ENCODE measurements at places on chromosomes 4 and X. TPM values are rescaled to one million over a fixed set of nuclear protein-coding genes. Genes with fewer than 3 reads are reported as not detected.

DNA sequence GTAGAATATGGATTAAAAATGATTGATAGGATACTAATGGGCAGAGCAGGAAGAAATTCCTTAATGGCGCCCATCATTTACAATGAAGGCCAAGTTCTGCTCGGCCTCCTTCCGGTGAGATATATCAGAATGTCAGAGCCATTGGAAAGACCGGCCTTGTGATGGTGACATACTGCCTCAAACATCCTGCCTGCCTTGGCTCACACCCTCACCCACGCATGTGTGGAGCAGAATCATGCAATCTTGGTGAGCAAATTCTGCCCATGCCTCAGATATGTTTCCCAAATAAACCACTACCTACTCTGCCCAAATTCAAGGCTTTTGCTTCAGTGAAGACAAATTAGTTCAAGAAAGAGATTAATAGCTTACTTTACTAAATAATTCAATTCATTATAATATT is 163.3 kb downstream of the MID1 start:
- H3K4me3 ChIP-seq = no peak overlapping the region
- DNase-seq = no peak
- H3K27me3 ChIP-seq = peaks cover 9% of the 10 kb centered on the region

DNA sequence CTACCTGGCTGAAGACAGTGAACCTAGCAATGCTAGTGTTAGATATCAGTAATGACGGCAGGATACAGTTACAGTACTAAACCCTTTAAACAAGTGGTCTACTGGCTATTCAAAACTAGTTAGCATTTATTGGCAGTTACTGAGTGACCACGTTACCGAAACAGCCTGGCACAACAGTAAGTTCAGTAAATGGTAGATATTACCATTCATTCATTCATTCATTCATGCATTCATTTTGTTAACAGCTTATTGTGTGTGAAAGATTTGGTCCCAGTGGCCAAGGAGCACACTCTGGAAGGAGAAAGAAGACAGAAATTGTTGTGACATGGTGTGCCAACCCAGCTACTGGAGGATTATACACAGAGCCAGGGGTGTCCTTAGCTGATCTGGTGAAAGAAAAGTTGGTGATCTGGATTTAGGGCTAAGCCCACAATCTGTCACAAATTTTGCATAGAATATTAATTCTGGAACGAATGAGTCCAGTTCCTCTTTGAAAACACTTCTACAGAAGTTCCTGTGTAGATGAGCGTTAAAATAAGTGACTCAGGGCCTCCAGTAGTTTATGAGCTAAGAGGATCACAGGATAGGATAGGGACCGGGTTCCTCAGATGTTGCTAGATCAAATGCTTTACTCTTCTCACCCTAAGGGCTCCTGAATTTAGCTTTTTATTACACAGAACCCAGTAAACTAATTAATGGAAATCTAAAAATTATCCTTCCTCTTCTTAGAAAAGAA is 179.1 kb downstream of the CBR4 start:
- H3K27me3 ChIP-seq = peaks cover 4% of the 10 kb centered on the region
- no peaks in the 10 kb centered on the region for H3K36me3 ChIP-seq
- peak overlapping the region; percentile 92 for H3K27ac ChIP-seq
- H3K4me3 ChIP-seq = no peak overlapping the region
- DNase-seq = peak; percentile 55

DNA sequence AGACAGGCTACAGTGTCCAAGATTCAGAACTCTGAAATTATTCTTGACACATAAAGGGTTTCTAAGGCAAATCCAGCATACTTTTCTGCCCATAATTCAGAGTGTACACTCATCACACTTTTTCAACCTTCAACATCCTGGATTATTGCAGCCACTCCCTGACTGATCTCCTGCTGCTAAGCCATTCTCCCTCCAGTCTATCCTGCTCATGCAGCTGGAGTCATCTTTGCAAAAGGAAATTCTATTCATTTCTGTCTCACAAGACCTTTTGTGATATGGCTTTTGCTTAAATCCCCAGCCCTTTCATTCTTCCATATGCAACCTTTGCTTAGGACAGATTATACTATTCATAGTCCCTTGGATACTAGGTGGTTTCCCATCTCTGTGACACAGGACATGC is 236.1 kb upstream of the LDB2 start:
- H3K36me3 ChIP-seq = no peaks in the 10 kb centered on the region
- no peak for DNase-seq
- H3K27me3 ChIP-seq = no peaks in the 10 kb centered on the region
- H3K4me3 ChIP-seq = no peak overlapping the region

DNA sequence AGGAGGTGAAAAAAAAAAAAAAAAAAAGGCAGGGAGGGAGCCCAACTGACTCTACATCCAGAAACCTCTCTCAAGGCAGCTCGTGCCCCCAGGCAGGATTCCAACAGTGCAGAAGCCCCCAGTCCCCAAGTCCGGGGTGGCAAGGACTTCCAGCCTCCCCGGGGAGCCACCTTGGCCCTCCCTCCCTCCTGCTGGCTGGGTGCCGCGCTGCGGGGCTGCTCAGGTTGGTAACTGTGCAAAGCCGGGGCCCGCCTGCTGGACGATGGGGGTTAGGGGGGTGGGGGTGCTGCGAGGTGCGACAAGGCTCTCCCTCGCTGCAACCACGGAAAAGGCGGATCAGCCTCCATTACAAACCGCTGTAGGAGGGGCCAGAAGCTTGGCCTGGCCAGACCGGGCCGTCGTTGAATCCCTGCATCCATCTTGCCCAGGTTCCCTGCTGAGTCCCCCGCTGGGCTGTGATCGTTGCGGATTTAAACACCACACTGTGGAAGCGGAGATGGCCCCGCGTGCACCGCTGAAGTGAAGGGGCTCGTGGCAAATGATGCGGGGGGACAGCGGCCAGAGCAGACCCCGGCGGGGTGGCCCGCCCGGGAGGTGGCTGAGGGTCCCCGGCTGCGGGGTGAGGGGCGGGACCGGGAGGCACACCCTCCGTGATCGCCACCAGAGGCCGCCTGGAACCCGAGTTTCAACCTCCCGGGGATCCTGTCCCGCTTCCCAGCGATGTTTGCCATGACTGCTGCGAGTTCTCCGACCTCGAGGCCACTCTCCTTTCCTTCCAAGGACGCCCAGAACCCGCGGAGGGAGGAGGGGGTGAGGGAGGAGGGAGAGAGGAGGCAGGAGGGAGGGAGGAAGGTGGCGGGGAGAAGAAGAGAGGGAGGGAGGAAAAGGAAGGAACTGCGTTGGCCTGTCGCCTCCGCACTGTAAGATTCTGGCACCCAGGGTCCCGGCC is 58.0 kb upstream of the DDX3X start:
- peak overlapping the region; percentile 49 for H3K4me3 ChIP-seq
- no peaks in the 10 kb centered on the region for H3K36me3 ChIP-seq
- peak overlapping the region; percentile 20 for H3K27ac ChIP-seq

Gene NLGN3
- 1.9 TPM for total RNA-seq

Data from muscle of leg (tissue), 16 donors.